Fibroblast of skin of left biceps (primary cell): ENCODE measurements at places on chromosomes 7 and 10.

DNA sequence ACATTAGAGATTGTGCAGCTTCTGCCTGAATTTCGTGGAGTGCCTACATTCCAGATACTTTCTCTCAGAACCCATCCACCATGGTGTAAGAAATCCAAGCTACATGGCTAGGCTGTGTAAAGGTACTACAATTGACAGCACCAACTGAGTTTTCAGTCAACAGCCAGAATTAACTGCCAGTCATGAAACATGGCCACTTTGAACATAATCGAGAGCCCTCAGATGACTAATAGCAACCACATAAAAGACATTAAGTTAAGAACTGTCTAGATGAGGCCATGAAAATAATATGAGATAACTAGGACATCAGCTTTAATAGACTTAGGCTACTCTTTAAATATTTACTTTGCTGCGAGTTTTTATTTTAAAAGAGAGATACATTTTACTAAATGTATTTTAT is 1106.8 kb upstream of the LRRTM3 start:
- DNase-seq: no peak

DNA sequence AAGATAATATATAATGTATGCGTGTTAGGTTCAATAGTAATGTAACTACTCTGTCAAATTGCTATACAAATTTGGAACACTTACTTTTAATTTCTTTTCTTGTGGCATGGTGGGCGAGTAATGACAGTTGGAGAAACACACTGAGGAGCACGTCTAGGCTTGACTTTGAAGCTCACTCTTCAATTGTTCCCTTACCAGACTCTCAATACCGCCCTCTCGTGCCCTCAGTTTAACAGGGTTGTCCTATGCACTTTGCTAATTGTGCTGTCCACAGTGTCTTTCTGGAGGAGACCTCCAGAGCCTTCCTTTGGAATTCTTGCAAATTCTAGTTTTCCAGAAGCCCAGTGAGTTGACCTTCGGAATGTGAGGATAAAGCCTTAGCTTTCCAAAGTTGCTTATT is 107.2 kb upstream of the RELN start:
- DNase-seq: no peak

DNA sequence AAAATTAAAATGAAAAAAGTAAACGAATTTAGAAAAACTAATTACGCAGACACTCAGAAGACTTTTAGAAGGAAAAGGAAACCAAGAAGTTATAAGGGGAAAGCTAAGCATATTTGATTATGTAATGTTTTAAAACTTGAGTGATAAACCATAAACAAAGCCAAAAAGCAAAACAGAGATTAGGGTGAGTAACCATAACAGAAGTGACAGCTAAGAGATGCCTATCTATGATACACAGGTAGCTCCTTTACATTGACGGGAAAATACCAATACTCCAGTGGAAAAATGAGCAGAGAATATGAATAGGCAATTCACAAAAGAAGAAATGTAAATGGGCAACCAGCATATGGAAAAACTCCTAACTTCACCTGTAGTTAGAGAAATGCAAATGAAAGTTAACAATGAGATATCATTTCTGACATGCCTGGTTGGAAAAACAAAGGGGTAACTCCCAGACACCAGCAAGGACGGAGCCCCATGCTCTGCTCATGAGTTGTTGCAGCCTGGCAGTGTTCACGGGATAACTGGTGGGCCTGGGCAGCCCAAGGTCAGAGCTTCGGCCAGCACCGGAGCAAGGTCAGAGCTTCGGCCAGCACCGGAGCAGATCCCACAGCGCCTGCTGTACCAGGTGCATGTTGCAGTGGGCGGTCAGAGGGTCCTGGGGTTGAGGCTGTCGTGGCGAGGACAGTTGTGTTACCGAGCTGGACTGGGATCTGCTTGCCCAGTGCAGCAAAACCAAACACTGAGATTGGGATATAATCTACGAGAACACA is 58.9 kb downstream of the ALOX5 start:
- DNase-seq: no peak

- no peak for DNase-seq
Observed at GRCh38 chr7:108613949-108614381, 44.3 kb downstream of the DNAJB9 start.

- no peak for DNase-seq
Observed at GRCh38 chr10:4196183-4196582, 411.2 kb upstream of the KLF6 start.

- no peak for DNase-seq
Observed at GRCh38 chr10:117680601-117681000, 138.1 kb downstream of the EMX2 start.

- DNase-seq: no peak
Observed at GRCh38 chr7:150357270-150357669, 11.4 kb upstream of the REPIN1 start.
